ENCODE measurements at places on chromosomes 11 and 22.

- no peak for DNase-seq
These were observed 188.5 kb upstream of the MPPED2 start for GRCh38 chr11:30774496-30775232.

DNA sequence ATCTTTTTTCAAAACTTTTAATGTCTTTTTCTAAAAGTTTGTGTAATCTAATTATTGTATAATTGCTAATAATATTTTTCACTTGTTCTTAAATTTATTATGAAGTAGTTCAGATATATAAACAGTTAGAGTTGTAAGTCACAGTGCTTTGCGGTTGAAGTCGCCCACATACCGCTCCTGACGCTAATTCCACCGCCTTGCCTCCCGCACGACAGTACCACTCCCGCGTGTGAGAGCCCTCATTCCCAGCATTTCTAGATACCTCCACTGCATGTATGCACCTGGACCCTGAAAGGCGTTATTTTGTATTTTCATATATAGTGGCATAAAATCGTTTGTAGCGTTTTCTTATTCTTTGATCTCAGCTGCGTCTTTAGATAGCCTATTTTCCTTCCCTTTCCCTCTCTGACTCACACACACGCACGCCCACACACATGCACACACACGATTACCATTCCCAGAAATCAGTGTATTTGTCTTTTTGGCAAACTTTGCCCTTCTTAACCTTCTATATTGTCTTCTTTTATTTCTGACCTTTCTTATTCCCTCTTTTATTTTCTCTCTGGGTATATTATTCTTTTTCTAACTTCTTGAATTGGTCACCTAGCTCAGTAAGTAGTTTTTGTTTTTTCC lies 56.4 kb upstream of the PITPNB start:
- no peak for DNase-seq

GRCh38 chr11:111975076-111975806 lies 38.1 kb downstream of the DIXDC1 start:
- DNase-seq, result no peak

- no peak for DNase-seq
These were observed 47.9 kb upstream of the TH start for GRCh38 chr11:2219318-2220017.

DNA sequence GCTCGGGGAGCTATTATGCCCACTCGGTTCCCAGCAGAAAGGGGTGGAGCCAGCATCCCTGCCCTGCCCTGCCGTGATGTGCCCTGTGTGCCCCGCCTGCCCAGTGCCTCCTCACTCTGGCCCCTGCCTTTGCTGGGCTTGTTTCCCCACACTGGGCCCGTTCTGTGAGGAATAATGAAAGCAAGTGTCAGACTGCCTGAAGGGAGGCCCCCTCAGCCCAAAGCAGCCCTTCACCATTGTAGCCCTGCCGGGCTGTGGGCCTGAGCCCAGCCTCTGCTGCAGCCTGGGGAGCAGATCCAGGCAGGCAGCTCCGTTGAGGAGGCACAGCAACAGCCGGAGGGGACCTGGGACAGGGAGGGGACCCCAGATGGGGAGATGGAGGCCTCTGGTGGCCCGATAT lies 20.2 kb upstream of the NEFH start:
- DNase-seq, result no peak

DNA sequence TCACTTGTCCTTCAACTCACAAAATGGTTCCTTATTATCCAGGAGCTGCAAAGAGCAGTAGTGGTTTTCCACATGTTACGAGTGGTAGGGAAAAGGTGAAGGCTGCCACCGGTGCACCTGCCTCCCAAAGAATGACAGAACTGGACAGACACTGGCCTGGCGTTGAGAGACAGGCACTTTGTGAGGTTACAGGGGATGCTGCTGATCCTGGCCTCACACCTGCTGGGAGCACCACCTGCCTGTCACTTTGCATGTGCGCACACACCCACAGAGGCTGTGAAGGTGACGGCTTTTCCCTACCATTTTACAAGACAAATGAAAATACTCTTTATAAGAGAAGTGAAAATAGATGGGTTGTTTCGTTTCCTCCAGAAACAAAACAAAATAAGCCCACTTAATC lies 175.3 kb upstream of the B3GAT1 start:
- DNase-seq, result no peak
